Testis (tissue), 5 donors: ENCODE measurements at places on chromosomes 5 and 9. TPM values are rescaled to one million over a fixed set of nuclear protein-coding genes. Genes with fewer than 3 reads are reported as not detected.
A peak's percentile ranks its signal among the peaks of the same experiment; 100 is the strongest.

HARS2 gene
- total RNA-seq: 40.2 TPM

- DNase-seq: no peak
Measured at GRCh38 chr9:110283751-110284150, 27.4 kb upstream of the TXN start.

GRCh38 chr5:37495668-37496347, 116.7 kb downstream of the WDR70 start:
- peak; percentile 21 for DNase-seq

- peak; percentile 32 for DNase-seq
Measured at GRCh38 chr5:7015586-7016256, 302.5 kb downstream of the TENT4A start.

PLPPR1 gene
- total RNA-seq: 1.2 TPM

THG1L gene
- total RNA-seq: 18.1 TPM

IRX4 gene
- total RNA-seq: 2.0 TPM

- no peak for DNase-seq
Measured at GRCh38 chr5:135110785-135111596, 77.0 kb upstream of the PITX1 start.

PIP5K1B gene
- total RNA-seq: 66.9 TPM

ACOT12 gene
- total RNA-seq: 0.31 TPM

CRAT gene
- total RNA-seq: 188 TPM

SLC30A5 gene
- total RNA-seq: 65.0 TPM

- no peak for DNase-seq
Measured at GRCh38 chr5:61701877-61702602, 370.0 kb downstream of the ZSWIM6 start.

PCDHB14 gene
- total RNA-seq: 7.9 TPM
